HT1080 (cell line): ENCODE measurements at places on chromosomes 12 and 14.
A peak's percentile ranks its signal among the peaks of the same experiment; 100 is the strongest.

DNA sequence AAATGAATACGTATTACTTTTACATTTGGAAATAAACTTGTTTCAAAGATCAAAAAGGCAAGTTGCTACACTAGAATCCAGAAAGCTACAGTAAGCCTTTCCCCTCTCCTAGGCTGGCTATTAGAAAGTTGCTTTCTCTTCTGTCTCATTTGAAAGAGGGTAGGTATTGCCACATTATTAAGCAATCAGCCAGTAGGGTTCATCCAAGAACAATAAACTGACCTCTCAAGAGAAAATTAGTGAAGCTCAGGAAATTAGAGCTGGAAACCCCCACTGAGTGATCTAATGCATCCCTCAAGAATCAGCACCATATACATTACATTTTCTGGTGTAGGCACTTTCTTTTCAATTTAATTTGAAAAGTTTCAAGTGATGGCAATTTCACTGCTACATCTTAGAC lies 4.5 kb upstream of the TMEM233 start:
- DNase-seq: no peak

DNA sequence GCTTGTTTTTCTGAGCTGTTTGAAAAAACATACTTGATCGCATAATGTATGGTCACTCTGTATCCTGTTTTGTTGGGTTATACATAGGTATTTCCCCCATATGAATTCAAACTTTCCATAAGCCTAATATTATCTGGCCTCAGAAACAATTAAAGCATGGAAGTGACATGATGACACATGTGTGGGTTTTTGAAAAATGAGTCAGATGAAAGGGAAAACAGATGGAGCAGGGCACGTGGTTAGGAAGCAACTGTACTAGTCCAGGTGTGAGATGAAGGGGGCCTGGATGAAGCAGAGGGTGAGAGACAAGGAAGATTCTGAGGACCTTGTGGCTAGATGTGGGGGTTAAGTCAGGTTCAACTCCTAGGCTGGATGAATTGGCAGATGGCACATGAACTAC lies 92.7 kb upstream of the DNM1L start:
- peak; percentile 81 for DNase-seq

GRCh38 chr14:59148334-59148900 lies 40.0 kb upstream of the DAAM1 start:
- no peak for DNase-seq

DNA sequence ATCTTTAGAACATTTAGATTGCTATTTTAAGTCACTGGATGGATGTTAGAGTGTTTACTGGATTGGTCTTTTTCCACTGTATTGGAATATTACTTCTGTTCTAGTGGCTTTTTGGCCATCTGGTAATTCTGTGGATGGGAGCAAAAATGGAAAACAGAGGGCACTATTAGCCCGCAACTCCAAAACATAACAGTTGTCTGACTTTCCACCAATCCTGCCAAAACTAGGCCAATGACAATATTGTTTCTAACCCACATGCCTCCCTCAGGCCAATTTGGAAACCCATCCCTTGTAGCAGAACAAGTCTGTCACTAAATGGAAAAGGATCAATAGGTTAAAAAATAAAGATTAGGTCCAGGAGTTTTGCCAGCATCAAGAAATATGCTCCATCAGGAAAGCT lies 97.8 kb downstream of the ETNK1 start:
- no peak for DNase-seq

DNA sequence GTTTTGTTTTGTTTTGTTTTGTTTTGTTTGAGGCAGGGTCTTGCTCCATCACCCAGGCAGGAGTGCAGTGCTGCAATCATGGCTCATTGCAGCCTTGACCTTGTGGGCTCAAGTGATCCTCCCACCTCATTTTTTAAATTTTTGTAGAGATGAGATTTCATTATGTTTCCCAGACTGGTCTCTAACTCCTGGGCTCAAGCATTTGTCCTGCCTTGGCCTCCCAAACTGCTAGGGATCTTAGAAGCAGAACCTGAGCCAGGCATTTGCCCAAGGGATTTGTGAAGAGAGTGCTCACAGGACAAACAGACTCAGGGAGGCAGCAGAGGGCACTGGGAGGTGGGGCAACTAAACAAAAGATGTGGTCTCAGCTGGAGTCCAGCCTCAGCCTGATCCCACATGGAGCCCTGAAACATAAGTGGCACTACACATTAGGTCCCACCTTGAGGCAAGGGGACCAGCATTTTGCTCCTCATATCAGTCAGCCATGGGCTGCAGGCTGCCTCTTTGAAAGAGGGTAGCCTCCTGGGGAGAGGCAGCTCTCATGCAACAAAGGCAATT lies 86.2 kb upstream of the CMKLR1 start:
- DNase-seq: no peak

DNA sequence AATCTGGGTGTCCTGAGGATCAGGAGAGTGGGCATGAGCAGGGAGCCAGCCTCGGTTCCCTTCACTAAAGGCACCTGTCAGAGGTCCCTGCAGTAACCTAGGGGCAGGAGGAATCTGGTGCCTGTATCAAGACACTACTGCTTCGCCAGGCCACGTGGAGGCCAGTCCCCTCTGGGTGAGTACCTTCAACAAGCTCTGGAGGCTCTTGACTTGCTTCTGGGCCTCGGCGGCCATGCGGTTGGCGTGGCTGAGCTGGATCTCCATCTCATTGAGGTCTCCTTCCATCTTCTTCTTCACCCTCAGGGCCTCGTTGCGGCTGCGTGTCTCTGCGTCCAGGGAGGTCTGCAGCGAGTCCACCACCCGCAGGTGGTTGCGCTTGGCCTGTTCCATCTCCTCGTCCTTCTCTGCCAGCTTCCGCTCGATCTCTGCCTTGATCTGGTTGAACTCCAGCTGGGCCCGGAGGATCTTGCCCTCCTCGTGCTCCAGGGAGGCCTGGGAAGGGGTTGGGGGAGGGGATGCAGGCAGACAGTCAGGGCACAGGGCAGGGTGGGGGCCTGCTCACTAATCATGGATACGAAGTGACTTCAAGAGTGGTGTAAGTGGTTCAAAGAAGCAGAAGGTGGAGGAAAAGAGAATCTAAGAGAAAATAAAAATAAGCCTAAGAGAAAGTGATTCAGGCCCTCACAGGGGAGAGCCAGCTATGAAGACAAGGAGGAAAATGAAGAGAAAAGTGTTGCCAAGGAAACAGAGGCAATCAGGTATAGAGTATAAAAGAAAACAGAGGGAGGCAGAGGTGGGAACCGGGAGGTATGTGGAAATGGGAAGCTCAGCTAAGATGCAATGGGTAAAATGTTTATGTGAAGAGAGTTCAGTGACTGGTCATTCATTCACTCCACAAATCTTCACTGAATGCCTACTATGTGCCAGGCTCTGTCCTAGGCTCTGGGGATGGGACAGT lies 8.0 kb upstream of the MYH6 start:
- no peak for DNase-seq

DNA sequence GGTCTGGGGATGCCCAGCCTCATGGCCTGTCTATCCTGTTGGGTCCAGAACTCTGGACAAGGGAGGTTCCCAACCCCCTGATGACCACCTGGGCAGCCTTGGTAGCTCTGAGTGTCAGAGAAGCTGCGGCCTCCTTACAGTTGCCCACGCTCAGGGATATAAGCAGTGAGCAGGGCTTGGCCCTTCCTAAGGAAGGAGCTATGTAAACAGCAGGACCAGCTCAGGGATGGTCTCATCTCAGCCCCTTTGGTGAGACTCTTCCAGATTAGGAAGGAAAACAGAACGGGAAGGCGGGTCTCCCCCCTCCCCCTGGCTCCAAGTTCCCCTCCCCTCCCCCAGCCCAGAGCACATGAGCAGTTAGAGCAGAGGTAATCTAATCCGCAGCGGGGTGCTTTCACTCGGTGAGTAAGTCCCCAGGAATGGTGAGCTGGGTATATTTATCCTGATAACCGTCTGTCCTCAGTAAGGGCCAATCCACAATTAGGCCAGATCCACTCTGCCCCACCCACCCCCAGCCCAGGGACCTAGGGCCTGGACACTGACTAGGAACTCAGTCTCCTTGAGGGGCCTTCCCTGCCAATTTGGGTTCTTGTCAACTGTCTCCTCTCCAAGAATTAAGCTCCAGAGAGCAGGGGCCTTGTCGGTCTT lies 29.5 kb upstream of the RPLP0 start:
- DNase-seq: peak; percentile 95

- no peak for DNase-seq
Observed at GRCh38 chr12:116048879-116049278, 228.6 kb downstream of the MED13L start.

GRCh38 chr14:100825713-100826331 lies at the start of gene MEG3:
Gene MEG3, plus strand, starts transcription at chr14:100826118.
- no peak for DNase-seq

GRCh38 chr12:34286483-34286882 lies 264.2 kb downstream of the ALG10 start:
- no peak for DNase-seq

- DNase-seq: no peak
Observed at GRCh38 chr14:33030386-33030785, 91.7 kb downstream of the NPAS3 start.

GRCh38 chr12:6082613-6083012 lies 41.9 kb downstream of the VWF start:
- DNase-seq: no peak

DNA sequence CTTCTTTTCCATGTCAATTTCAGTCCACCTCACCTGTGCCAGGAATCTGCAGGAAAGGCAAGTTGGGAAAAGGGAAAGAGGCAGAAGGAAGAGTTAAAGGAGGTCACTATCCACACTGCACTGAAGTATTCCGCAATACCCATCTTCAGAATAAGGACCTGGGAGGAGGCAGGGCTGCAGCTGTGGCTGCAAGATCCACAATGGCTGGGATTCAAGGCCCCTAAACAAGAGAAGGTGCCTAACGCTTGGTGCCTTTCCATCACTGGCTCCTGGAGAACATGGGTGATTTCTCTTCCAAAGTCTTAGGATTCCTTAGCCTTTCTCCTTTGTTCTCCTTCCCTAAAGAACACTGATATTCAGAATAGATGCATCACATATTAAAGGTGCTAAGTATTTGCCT lies 204.0 kb downstream of the GRIN2B start:
- no peak for DNase-seq

GRCh38 chr12:17079251-17079909 lies 473.4 kb upstream of the LMO3 start:
- no peak for DNase-seq

- DNase-seq: no peak
Observed at GRCh38 chr12:122635471-122635870, 67.7 kb downstream of the HCAR2 start.

DNA sequence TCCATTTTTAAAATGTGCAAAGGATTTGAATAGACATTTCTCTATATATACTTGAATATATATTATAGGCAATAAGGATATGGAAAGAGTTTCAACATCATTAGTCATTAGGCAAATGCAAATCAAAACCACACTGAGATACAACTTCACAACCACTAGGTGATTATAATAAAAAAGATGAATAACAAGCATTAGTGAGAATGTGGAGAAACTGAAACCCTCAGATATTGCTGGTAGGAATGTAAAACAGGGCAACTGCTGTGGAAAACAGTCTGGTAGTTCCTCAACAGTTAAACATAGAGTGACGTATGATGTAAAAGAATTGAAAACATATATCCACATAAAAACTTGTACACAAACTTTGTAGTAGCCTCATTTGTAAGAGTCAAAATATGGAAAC lies 11.7 kb upstream of the BATF start:
- DNase-seq: no peak

GRCh38 chr12:77882709-77883108 lies 52.0 kb downstream of the NAV3 start:
- DNase-seq: no peak
